Glutamatergic neuron (in vitro differentiated cells): ENCODE measurements at places on chromosomes 3 and 15. TPM values are rescaled to one million over a fixed set of nuclear protein-coding genes. Genes with fewer than 3 reads are reported as not detected.

DNA sequence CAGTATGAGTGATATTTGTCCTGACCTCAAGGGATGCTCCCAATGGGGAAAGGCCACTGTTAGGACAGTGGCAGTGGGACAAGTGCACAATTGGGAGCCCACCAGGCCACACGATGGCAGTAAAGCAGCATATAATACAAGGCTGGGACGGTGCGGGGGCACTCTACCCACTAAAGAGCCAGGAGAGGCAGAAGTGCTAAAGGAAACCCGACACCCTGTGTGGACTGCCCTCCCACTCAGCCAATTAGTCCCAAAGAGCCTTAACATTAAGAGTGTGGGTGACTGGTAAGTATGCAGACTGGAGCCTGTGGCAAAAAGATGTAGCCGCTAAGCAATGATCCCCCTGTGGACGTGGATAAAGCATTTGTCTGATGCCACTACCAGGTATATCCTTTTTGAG lies 8.2 kb upstream of the ZNF589 start:
- H3K27ac ChIP-seq = no peak overlapping the region
- H3K4me3 ChIP-seq = peak overlapping the region; percentile 52
- no peaks in the 10 kb centered on the region for H3K27me3 ChIP-seq
- DNase-seq = peak; percentile 84
- H3K4me1 ChIP-seq = peaks cover 13% of the 10 kb centered on the region

DNA sequence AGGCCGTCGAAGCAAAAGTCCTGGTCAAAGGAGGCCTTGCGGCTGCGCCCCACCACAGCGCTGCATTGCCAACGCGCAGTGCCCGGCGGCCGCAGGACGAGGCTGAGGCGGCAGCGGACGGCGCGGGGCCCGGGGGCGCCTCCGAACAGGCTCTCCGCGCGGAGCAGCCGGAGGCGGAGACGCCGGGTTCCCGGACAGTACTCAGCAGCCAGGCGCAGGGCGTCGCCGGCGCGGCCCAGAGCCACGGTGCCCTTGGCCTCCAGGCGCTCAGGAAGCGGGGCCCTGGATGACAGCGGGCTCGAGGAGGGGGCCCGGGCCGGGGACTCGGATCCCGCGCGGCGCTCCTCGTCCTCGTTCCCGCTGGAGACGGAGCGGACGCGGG lies 1.1 kb downstream of the C2CD4B start:
- peaks cover 3% of the 10 kb centered on the region for H3K4me1 ChIP-seq
- H3K27me3 ChIP-seq = peaks cover 10% of the 10 kb centered on the region
- no peak overlapping the region for H3K4me3 ChIP-seq
- peak; percentile 41 for DNase-seq

DNA sequence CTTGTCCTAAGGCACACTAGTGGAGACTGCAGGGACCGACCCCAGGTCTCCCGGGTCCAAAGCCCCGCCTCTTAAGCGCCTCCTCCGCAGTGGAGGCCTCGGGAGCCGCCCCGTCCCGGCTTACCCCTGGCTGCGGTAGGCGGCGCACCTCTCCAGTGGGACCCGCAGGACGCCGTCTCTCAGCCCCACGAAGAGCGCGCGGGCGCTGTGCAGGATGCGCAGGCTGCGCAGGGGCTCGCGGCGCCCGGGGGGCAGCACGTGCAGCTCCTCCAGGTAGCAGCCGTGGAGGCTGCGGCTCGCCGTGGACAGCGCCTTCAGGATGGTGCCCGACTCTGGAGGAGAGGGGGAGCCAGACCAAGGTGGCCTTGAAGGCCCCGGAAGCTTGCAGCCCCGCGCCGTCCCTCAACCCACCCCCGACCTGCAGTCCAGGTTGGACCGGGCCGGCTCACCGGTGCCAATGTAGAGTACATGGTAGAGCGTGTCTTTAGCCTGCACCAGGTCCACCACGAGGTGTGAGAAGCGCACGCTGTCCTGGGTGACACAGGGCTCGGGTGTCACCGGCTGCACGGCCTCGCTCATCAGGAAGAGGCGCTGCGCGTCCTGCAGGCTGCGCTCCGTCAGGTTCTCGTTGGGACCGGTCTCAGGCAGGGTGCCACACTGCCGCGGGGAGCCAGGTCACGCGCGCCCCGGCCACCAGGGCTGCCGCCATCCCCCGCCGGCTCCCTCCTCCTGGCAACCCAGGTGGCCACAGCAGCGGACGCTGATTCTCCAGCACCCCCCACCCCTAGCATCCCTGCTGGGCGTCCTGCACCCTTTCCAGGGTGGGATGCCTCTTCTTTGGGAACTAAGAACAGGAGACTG lies 105.5 kb downstream of the SEMA5B start:
- H3K27me3 ChIP-seq = no peaks in the 10 kb centered on the region
- no peak overlapping the region for H3K27ac ChIP-seq
- DNase-seq = no peak
- no peaks in the 10 kb centered on the region for H3K36me3 ChIP-seq
- no peak overlapping the region for H3K4me3 ChIP-seq
- no peaks in the 10 kb centered on the region for H3K4me1 ChIP-seq

DNA sequence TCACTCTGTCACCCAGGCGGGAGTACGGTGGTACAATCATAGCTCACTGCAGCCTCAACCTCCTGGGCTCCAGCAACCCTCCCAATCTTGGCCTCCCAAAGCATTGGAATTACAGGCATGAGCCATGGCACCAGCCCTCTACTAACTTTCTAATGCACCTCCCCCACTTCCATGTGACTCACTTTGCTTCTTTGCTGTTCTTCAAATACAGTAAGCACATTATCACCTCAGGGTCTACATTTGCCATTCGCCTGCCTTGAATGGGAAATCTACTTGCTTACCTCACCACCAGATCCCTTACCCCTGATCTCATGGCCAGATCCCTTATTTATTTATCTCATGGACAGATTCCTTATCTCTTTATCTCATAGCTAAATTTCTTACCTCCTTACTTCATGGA lies 235.3 kb downstream of the KCNMB2 start:
- H3K27me3 ChIP-seq = no peaks in the 10 kb centered on the region
- peaks cover 3% of the 10 kb centered on the region for H3K4me1 ChIP-seq
- no peaks in the 10 kb centered on the region for H3K36me3 ChIP-seq
- no peak overlapping the region for H3K4me3 ChIP-seq
- no peak overlapping the region for H3K27ac ChIP-seq

GRCh38 chr15:49135342-49135857 lies 20.0 kb downstream of the COPS2 start:
- H3K27me3 ChIP-seq = no peaks in the 10 kb centered on the region
- no peaks in the 10 kb centered on the region for H3K4me1 ChIP-seq
- no peaks in the 10 kb centered on the region for H3K36me3 ChIP-seq
- no peak overlapping the region for H3K27ac ChIP-seq
- DNase-seq = no peak
- H3K4me3 ChIP-seq = no peak overlapping the region

DNA sequence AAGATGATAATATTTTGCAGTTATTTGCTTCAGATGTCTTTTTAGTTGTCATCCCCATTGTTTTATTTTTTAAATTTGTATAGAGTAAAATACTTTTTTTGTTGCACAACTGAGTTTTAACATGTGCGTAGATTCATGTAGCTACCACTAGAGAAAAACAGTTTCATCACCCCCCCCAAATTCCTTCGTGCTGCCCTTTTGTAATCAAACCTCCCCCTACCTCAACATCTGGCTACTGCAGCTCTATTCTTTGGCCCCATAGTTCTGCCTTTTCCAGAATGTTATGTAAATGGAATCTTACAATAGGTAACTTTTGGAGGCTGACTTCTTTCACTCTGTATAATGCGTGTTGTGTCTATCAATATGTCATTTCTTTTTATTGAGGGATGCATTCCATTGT lies 232.0 kb upstream of the RASGRP1 start:
- DNase-seq = no peak
- H3K27me3 ChIP-seq = no peaks in the 10 kb centered on the region
- no peaks in the 10 kb centered on the region for H3K36me3 ChIP-seq
- H3K4me3 ChIP-seq = no peak overlapping the region
- no peaks in the 10 kb centered on the region for H3K4me1 ChIP-seq

GRCh38 chr3:12487786-12488185 lies 3.5 kb downstream of the TSEN2 start:
- no peaks in the 10 kb centered on the region for H3K36me3 ChIP-seq
- no peak overlapping the region for H3K27ac ChIP-seq
- no peak for DNase-seq
- H3K4me1 ChIP-seq = peaks cover 24% of the 10 kb centered on the region
- no peaks in the 10 kb centered on the region for H3K27me3 ChIP-seq

DNA sequence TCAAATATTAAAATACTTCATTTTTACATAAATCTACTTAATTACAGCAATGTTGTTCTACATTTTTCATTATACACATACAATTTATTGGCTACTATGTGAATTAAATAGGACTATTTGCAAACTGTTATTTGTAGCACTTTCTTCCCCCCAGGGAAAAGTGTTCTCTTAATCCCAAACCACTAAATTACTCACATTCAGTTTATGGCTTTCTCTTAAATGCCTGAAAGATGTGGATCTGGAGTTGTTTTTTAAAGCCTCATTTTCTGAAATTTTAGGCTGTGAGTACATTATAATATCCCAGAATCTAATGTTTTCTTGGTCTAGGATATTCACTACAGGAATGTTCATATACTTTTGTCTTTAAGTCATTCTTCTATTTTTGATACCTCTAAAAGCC lies 32.7 kb downstream of the PRTG start:
- H3K27me3 ChIP-seq = no peaks in the 10 kb centered on the region
- no peak overlapping the region for H3K4me3 ChIP-seq
- no peak overlapping the region for H3K27ac ChIP-seq
- no peak for DNase-seq
- H3K4me1 ChIP-seq = peaks cover 3% of the 10 kb centered on the region
- peaks cover 4% of the 10 kb centered on the region for H3K36me3 ChIP-seq

DNA sequence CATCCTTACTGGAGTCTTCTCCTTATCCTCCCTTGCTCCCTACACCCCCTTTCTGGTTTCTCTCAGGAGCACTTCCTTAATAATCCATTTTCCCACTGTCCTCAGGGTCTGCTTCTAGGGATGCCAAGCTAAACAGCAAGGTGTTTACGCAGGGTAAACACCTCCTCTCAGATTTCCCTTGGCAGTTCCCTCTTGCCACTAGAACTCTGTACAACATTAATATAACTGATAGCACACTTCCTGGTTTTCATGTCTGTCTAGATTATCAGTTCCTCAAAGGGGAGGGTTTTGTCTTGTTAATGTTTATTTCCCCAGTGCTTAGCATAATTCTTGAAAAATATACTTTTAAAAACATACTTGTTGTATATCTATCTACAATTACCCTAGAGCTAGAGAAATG lies 118.0 kb upstream of the SLC24A5 start:
- H3K4me1 ChIP-seq = peaks cover 14% of the 10 kb centered on the region
- no peaks in the 10 kb centered on the region for H3K27me3 ChIP-seq
- DNase-seq = no peak
- H3K27ac ChIP-seq = no peak overlapping the region

DNA sequence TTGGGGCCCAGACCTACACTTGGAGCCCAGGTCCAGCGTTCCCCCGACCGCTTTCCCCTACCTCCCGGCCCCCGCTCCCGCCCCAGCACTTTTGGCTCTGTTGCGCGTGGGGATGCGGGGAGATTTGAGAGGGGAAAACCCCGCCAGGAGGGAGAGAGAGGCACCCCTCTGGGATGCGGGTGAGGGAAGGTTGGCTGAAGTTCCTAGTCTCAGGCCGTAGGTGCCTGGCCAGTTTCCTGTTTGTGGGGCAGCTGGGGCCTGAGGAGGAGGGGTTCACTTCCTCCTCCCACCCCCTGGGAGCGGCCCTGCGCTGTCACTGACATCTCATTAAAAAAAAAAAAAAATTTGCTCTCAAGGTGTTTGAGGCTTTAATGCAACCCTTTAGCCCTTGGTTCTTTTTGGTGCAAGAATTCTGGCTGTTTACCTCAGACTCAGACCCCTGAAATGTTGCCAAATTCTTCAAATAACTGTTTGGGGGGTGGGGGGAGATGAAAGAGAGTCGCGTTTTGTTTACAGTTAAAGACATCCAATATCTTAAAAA lies 2.6 kb downstream of the FAM43A start:
- peak; percentile 62 for DNase-seq
- H3K27ac ChIP-seq = peak overlapping the region; percentile 77
- peaks cover 12% of the 10 kb centered on the region for H3K27me3 ChIP-seq
- H3K4me3 ChIP-seq = peak overlapping the region; percentile 87

FYTTD1 gene
- 51.6 TPM for total RNA-seq

NR1I2 gene
- total RNA-seq = not detected

SUCNR1 gene
- total RNA-seq = not detected

CCDC39 gene
- total RNA-seq = not detected

GRAMD2A gene
- total RNA-seq = not detected

WNT5A gene
- 0.76 TPM for total RNA-seq
